ENCODE measurements at places on chromosomes 1 and 21.

DNA sequence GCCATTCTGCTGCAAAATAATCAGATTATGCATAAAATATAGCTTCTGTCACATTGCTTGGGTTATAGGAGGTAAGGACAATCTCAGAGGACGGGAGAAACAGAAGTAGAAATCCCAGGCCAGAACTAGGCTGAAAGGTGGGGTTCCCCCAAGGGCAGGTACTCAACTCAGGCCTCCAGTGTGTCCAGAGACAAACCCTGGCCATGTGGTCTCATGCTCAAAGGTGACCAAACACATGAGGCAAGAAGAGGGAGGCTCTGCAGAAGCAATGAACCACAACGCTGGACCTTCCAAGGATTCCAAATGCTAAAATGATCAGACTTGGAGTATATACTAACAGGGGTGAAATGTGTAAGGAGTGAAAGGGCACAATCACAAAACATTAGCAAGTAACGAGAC is 103.8 kb downstream of the DMRTB1 start:
- DNase-seq, result no peak

DNA sequence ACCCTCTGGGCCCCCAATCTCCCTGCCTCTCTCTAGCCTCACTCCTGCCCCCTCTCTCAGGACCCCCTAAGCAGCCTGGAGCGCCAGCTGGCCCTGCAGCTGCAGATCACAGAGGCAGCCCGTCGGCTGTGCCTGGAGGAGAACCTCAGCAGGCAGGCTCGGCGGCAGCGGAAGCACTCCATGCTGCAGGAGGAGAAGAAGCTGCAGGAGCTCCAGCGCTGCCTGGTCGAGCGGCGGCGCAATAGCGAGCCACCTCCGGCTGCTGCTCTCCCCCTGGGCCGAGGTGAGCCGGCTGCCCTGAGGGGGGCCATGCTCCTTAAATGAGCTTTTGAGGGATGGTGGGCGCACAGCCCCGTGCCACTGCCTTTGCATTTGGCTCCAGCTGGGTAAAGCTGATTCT is 6.2 kb downstream of the INAVA start:
- DNase-seq, result no peak

GRCh38 chr1:43982241-43982640 is 3.2 kb downstream of the B4GALT2 start:
- no peak for DNase-seq

DNA sequence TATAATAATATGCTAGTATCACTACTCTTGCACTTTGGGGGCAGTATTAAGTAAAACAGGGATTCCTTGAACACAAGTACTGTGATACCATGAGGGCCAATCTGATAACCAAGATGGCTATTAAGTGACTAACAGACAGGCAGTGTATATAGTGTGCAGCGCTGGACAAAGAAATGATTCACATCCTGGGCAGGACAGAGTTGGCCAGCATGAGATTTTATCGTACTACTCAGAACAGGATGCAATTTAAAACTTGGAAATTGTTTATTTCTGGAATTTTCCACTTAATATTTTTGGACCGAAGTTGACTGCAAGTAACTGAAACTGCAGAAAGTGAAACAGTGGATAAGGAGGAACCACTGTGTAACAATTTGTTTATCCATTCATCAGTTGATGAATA is 74.6 kb downstream of the DNTTIP2 start:
- no peak for DNase-seq

GRCh38 chr1:28395181-28395580 is 25.6 kb downstream of the PHACTR4 start:
- no peak for DNase-seq

DNA sequence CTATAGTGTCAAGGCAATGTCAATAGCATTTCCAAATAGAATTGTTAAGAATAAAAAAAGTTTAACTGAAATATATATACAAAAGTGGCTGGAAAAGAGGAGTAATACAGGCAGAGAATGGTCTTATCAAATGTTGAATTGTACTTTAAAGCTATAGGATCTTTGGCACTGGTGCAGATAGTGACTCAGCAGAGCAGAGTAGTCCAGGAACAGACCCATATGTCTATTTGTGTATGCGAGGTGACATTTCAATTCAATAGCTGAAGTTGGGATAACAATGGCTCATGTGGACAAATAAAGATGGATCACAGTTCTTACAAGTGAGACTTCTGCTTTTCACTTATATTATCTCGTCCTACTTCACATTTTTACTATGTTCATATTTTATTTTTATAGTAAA is 543.0 kb upstream of the B3GALT2 start:
- DNase-seq, result no peak

- no peak for DNase-seq
Measured at GRCh38 chr1:89995598-89996449, 914 bp downstream of the ZNF326 start.

DNA sequence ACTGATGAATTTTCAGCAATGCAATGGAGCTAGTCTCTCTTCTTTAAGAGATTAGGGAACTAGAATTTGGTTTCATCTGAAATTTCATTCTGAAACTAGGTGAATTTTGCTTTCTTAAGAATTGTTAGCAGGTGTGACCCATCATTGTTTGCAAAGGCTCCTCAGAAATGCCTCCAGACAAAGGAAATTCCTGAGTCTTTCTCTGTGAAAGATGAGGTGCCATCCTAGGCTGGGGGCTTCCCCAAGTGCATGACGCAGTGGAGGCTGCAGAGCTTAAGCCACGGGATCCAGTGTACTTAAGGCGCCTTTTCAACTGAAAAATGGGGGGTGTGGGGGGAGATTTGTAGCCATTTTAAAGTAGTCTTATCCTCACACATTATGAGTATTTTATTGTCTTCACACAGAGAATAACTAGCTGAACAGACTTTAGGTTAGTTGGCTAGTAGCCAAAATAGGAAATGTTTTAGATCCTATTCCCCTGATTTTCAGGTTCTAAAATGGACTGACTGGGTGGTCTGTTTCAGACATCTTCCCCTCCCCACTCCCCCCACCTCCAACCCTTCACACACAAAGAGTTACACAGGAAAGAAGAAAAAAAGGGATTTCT is 202.0 kb downstream of the NFIA start:
- no peak for DNase-seq

Data from NCI-H2171 (cell line).